ENCODE measurements at places on chromosomes 12 and 14.

- no peak for DNase-seq
Observed at GRCh38 chr12:127934409-127934808, 332.6 kb upstream of the TMEM132C start.

GRCh38 chr14:69540654-69541335 is 33.9 kb downstream of the CCDC177 start:
- DNase-seq, result no peak

GRCh38 chr12:47774663-47775062 is 1.6 kb downstream of the SLC48A1 start:
- no peak for DNase-seq

DNA sequence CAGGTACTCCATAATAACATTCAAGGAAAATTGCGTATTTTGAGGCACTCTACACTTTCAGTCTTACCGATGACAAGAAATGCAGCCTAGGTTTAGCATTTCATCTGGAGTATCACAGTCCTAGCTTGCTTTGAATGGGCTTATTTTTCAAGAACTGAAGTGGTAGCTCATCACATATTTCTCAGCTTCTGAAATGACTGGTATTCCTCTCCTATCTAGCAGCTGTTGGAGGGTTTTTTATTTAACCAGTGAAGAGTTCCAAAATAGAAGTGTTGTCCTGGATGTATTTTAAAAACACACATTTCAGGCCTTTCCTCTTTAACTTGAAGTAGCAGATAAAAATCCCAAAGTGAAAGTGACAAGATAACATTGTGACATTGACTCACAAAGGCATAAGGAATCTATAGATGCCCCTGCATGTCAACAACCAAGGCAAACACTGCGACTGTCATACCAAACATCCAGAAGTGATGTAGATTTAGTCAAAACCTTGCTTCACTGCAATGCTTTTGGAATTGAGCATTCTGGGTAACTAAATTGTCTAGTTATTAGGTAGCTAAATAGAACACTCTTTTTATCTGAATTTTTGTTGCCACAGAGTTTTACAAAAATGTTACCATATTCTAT is 182.2 kb upstream of the FBXO33 start:
- no peak for DNase-seq

- peak; percentile 55 for DNase-seq
Observed at GRCh38 chr12:62632411-62632918, 165.8 kb downstream of the MON2 start.

- no peak for DNase-seq
Observed at GRCh38 chr12:112285600-112286401, 96.4 kb downstream of the HECTD4 start.

Data from neural progenitor cell (in vitro differentiated cells).